RCC 7860 (cell line): ENCODE measurements at places on chromosomes 1 and 21.

DNA sequence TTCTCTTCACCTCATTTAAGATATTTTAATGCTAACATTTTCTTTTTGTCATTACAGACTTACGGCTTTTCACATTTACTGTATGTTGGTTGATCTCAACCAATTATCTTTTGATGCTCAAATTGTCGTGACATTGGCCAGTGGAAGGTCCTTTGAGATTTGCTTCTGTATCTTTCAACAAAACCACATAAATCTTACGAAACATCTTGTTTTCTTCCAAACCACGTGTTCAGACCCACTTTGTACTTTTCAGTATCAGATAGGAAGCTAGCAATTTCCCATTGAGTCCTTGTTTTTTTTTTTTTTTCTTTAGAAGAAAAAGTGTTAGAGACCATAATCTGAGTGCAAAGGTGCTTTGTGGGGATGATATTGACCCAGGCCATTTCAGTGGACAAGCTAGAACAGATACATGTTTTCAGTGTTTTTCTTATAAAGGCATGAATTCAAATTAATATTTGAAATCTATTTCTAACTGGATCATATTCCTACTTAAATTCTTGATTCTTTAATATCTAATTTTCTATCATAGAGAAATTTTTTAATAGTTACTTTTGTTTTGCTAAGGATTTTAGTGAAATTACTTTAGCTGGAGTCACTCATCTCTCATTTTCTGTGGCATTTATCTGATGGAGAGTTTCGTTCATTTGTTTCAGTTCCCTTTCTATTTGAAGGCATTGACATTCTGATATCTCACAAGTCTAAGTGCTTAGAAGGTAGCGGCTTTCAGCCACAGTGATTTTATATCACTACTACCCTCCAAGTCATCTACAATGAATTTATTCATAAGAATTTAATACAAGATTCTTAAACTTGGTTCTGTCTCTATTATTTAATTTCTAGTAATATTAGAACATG is 26.7 kb downstream of the ATG4C start:
- DNase-seq, result no peak

- no peak for DNase-seq
Observed at GRCh38 chr1:75548721-75549480, 62.0 kb downstream of the SLC44A5 start.

GRCh38 chr1:1283821-1284220 is 3.6 kb downstream of the SCNN1D start:
- peak; percentile 33 for DNase-seq

- no peak for DNase-seq
Observed at GRCh38 chr1:150444232-150444631, 43.0 kb upstream of the TARS2 start.

DNA sequence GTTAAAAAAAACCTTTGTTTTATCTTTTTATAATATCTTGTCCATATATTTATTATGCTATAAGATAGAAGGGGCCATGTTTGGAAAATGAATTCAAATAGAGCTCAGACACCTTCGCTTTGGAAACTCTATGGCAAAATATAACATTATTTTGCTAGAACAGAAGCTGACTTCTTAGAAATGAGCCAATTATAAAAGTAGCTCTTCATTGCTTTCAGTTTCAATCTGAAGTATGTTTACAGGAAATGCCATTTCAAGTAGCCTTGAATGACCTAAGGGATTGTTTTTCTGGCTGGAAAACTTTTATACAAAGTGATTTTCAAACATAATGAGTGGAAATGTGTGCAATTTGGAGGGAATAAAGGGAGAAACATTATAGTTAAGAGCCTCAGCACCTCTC is 37.8 kb upstream of the GBP5 start:
- DNase-seq, result no peak

GRCh38 chr1:219581344-219581743 is 31.6 kb downstream of the ZC3H11B start:
- DNase-seq, result no peak

DNA sequence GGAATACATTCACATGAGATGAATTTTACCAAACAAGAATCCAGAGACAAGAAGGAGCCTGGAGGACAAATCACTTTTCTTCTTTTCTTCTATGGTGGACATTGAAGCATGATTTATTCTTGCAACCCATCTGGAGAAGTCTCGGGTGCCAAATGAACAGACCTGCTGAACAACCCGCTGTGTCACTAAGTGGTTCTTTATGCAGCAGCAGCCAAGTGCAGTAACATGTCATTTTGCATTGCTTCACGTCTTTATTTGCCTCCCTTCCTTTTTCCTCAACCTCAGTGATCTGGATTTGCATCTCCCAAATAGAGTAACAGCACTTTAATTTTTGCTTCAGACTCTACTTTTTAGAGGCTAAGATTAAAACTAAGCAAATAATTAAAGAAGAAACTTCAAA is 50.0 kb upstream of the TENT5C start:
- DNase-seq, result no peak

DNA sequence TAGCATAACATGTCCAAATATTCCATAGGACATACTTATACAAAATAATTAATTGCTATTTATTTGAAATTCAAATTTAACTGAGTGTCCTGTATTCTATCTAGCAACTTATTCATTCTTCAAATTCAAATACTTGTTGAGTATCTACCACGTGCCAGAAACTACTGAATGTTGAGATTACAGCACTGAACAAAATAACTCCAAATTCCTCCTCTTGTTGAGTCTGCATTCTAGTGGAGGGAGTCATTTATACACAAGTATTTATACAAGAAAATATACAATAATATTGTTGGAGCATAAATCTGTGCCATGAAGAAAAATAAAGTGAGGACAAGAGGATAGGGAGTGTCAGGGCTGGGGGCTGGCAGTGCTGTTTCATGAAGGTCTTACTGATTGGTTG is 43.7 kb upstream of the CDC42BPA start:
- DNase-seq, result no peak

GRCh38 chr21:33988237-33989017 is 72.8 kb upstream of the ATP5PO start:
- no peak for DNase-seq

DNA sequence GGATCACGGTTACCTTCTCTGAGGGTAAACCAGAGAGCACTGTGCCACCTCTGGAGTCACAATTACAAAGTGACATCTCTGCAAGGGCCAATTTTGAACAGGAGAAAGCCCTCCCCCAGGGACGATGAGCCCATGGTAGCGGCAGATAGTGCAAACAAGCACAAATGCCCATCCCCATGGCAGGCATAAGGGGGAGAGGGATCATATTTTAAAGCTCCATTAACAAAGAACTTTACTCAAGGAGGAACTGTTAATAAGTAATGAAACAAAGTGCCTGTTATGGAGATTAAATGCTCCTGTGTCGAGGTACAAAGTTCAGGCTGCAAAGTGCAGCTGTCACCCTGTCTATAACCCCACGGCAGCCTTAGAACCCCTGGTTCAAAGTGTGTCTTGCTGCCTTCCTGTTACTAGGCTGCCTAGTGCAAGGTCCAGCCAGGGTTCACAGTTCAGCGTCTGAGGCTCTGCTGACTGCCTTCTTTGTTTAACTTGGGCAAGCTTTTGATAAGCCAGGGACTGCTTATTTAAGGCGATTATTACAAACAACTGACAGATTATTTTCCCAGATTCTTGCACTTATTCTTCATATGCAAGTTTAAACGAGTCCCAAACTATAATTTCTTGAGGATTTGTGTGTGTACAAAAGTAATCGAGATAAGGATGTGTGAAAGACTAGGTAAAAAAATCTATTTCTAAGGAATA is 75.7 kb upstream of the NRIP1 start:
- DNase-seq, result no peak

DNA sequence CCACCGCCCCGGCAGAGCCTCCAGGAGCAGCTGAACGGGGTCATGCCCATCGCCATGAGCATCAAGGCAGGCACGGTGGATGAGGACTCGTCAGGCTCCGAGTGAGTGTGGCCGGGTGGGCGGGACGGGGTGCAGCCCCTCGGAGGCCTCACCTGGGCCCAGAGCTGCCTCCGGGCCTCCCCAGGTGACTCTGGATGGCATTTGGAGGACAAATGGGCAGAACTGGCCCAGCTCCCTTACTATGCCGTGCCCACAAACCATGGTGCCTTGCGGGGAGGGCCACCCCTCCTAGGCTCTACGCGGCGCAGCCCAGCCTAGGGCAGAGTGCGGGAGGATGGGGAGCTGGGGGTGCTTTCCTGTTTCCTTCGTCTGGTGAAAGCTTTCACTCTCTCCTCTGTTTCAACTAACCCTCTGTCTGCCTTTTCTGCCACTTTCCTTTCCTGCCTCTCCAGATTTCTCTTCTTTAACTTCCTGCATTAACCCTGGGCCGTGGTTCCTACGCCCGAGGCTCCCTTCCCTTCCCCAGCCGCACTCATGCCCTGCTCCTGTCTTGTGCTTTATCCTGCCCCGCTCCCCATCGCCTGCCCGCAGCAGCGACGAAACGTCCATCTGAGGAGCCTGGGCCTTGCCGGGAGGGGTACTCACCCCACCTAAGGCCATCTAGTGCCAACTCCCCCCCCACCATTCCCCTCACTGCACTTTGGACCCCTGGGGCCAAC is 9.2 kb downstream of the PSRC1 start:
- DNase-seq, result no peak

GRCh38 chr21:35367553-35367952 is 318.5 kb upstream of the RUNX1 start:
- DNase-seq, result no peak

DNA sequence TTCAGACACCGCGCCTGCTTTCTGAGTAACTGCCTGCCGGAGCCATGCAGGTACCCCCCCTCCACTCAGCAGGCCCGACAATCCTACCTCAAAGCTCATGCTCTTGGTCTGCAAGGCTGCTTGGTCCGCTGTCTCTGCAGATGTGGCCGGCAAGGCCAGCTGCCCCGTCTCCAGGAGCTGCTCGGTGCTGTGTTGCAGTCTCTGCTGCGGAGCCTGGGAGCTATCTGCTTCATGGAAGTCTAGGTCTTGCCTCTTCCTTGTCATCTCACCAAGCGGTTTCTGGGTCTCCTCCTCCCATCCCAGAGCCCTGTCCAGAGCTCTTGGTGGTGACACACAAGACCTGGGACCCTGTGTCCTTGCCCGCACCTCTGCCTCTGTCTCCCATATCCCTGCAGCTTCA is 24.0 kb upstream of the GNPAT start:
- DNase-seq, result no peak

DNA sequence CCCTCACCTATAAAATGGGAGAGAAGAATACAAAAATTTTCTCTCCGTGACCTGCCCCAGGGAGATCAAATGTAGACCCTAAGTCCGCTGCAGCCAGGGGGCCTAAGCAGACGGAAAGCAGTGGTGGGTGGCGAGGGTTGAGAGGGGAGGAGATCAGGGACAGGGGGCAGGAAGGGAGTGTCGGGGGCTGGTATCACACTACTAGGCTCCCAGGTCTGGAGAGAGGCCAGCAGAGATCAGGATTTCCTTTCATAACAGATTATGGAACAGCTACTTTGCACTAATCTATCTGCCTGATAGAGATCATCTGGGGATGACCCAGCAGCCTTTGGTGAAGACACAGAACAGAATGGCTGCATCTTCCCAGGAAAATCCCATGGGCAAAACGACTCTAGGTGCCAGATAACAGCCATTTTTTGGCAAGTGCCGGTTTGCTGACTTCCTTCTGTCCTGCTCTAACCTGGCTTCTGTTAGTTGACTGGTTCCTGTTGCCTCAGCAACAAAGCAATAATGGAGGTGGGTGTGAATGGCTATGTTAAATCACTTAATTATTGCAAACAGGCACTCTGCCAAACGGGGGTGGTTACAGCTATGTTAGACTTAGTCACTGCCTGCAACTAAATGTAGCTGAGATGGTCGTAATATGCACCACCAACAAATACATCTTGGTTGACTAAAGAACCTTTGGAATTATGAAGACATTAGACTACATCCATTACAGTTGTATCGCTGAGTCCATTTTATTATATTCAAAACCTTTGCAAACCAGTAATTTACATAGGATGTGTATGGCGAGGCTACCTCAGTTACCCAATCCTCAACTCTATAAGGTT is 30.0 kb upstream of the EPS8L3 start:
- DNase-seq, result peak; percentile 89

- no peak for DNase-seq
Observed at GRCh38 chr1:101004670-101005069, 20.9 kb downstream of the DPH5 start.

DNA sequence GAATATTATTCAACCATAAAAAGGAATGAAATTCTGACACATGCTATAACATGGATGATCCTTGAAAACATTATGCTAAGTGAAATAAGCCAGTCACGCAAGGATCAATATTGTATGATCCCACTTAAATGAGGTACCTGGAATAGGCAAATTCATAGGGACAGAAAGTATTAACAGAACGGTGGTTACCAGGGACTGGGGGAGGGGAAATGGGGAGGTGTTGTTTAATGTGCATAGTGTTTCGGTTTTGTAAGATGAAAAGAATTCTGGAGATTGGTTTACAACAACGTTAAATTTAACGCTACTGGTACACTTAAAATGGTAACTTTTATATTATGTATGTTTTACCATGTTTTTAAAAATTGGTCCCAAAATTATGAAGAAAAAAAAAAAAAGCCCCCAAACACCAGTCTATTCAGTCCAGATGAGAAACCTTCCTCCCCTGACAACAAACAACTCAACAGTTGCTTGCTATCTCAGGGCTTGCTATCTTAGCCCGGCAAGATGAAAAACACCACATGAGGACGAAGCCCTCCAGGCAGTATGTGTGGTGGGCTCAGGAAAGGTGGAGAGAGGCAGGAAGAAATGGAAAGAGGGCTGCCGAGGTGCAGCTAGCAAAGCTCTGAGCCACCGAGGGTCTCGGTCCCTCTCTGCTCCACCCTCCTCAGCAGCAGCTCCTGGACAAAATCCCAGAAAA is 8.5 kb downstream of the NUAK2 start:
- DNase-seq, result no peak

GRCh38 chr1:236451796-236452373 is 57.8 kb downstream of the EDARADD start:
- DNase-seq, result no peak

DNA sequence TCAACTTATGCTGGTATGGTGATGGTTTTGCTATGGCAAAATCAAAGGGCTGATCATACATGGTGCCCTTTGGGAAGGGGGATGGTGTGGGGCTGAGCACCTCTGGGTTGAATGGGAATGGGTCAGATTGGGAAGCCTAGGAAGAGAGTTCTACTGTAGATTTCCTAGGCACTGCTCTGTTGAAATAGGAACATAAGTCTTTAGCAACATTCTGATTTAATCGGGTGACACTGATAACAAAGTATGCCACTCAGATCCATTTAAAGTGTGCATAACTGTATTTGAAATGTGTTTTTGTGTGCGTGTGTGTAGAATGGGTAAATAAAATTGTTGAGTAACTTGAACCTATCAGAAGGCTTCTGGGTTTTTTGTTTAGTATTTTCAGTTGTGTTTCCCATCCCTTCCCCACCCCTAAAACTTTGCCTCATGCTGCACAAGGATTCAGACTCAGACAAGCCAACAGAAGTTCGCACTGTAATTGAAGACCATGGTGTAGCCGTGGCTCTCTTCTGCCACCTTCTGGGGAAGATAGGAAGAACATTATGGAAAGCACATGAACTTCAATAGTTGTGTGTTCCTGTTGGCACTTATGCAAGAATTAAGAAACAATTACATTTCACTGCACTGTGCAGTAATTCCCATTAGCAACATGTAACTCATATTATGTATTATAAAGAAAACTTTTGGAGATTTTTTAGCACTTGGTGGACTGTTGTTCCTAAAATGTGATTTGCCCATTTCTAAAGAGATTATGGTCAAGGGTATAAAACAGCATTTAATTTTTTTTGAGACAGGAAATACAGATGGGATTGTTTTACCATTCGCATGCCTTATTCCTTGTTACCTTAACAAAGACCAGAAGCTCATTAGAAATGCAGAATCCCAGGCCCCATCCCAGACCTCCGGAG is 10.9 kb upstream of the C4BPB start:
- DNase-seq, result peak; percentile 52
